ENCODE measurements at places on chromosomes 3 and 15.

DNA sequence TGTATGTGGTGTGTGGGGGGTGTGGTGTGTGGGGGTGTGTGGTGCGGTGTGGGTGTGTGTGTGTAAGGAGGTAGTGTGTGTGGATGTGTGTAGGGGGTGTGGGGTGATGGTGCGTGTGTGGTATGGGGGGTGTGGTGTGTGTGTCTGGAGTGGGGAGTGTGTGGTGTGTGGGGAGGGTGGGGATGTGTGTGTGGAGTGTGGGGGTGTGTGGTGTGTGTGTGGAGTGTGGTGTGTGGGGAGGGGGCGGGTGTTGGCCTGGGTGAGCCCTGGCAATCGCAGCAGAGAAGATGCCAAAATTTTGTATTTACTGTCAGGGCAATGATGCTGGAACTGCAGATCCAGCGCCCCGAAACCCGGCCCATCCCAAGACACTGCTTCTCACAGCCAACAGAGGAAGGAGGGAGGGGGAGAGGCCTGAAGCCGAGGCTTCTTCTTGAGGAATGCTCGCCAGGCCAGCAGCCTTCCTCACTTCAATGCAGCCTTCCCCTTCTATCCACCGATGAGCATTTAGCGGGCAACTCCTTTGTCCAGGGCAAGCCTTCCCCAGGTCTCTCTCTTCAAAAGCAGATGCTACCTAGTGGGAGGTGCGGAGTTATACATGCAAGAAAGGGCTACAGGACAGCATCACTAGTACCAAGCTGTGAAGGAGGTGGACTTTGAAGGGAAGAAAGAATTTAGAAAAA is 11.9 kb upstream of the SRP14 start:
- no peak for DNase-seq

- no peak for DNase-seq
Measured at GRCh38 chr3:42505849-42506410, 3.5 kb downstream of the VIPR1 start.

- DNase-seq, result no peak
Measured at GRCh38 chr3:133074977-133075376, 36.8 kb downstream of the TMEM108 start.

- DNase-seq, result no peak
Measured at GRCh38 chr3:138946663-138947494, at the start of the genes FOXL2 and FOXL2NB. FOXL2 (minus strand) TSS chr3:138947137; CDS start chr3:138946722, 415 bp downstream. FOXL2NB (plus strand) TSS chr3:138947217; CDS start chr3:138947365, 148 bp downstream.

GRCh38 chr15:88125576-88125975 is 131.0 kb downstream of the NTRK3 start:
- DNase-seq, result no peak

DNA sequence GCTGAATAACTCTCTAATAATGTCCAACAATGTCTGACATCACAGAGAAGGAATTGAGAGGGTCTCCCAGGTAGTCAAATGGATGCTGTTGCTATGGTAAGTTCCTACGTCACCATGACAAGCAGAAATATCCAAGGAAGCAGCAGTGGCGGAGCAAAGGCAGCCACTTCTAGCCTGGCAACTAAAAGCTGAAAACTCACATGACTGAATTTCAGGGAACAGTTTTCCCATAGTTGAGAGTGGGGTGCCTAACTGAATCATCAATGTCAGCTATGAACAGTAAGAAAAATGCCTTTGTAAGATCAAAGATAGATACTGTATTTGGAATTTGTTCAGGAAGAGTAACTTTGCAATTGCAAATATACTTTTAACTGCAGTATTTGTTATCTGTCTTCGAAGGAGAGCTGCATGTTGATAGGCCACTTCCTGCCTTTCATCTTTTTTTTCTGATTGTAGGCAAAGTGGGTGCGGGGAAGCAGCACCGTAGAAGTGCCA is 161.7 kb downstream of the BBX start:
- DNase-seq, result no peak

GRCh38 chr3:29083676-29084075 is 197.2 kb upstream of the RBMS3 start:
- no peak for DNase-seq

- DNase-seq, result no peak
Measured at GRCh38 chr3:45332493-45332892, 55.9 kb upstream of the LARS2 start.

- DNase-seq, result no peak
Measured at GRCh38 chr3:94184781-94185180, 121.9 kb downstream of the NSUN3 start.

DNA sequence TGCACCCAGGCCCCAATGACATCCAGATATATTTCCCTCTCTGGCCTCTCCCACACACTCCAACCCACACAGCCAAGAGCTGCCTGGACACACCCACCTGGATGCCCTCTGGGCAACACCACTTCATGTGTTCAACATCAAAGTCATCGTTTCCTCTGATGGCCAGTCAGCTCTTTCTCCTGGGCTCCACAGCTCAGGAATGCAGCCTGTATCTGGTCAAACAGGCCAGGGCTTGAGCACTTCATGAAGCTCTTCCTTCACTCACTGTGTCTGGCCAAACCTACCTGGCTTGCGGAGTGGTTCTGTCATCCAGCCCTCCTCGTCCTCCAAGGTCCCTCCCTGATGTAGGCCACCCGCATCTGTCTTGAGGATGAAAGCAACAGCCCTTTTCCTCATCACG is 35.8 kb upstream of the SLC6A11 start:
- DNase-seq, result no peak
